ENCODE measurements at places on chromosomes 12 and 14. TPM values are rescaled to one million over a fixed set of nuclear protein-coding genes. Genes with fewer than 3 reads are reported as not detected.

GRCh38 chr14:101130861-101131260, 227.3 kb upstream of the RTL1 start:
- no peak for DNase-seq

GRCh38 chr14:70140614-70141013, 48.1 kb downstream of the SLC8A3 start:
- no peak for DNase-seq

- no peak for DNase-seq
Observed at GRCh38 chr14:42872786-42873185, 1266.1 kb downstream of the LRFN5 start.

DNA sequence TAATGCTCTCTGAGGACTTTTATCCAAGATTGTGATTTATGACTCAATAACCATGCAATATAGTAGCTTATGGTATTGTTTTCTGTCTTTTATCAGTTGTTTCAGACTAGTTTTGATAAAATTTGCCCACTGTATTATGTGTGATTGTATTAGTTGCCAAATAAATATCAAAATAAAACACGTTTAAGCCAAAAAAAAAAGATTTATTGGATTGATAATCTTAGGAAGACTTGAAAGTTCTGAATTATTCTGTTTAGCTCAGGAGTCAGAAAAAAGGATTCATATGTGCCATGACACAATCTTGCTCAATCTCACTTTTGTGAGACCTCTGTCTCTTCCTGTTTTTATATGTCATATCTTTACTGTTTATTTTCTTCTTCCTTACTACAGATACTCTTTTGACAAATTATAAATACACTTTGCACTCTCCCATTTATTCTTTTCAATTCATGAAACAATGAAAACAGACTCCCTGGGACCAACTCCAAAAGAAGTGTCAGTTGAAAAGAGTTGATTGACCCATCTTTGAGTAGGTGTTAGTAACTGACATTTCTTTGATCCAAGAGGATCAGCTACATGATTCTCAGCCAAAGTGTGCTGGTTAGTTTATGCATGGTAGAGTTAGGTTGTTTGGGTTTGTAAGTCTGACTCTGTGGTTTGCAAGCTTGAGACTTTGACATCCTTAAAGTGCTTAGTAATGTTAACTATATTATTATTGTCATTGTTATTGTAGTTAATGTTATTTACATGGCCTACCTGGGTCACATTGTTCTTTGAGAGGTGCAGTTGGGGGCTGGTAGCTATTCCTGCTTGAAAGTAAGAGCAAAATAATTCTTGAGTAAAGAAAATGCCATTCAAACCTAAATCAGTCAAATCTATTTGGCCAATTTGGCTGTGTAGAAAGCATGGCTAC, 2.5 kb downstream of the OR6C76 start:
- DNase-seq: no peak

DNA sequence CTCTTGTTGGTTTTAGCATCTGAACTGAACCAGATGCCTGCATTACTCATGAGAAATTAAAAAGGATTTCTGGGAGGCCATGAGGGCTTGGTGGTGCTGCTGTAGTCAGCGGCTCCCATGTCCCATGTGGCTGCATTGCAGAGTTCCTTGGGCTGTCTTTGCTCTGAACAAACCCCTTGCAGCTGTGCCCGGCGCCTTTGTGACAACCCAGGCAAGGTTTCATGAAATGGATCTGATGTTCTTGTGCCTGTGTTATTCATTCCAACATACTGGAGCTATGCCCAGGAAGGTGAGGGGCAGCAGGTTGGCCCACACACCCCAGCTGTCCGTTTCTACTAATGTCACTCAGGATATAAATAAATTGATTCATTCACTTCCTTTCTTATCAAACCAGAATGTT, 40.8 kb downstream of the TGFB3 start:
- no peak for DNase-seq

- DNase-seq: peak; percentile 58
Observed at GRCh38 chr14:73764406-73765280, 50.5 kb upstream of the PNMA1 start.

DNA sequence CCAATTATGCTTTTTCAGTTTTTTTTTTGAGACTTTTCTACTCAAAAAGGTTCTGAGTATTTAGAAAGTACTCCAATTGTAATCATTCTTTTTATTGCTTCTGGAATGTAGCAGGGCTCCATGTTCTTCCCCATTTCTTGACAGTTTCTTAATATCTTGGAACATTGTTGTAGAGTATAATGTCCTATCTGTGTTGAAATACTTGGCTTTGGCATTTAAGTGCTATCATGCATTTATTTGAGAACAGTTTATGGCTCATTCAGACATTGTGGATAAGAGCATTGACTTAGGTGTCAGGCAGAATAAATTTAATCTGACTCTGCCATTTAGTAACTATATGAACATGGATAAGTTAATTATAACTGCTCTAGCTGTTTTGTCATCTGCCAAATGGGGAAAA, 28.3 kb downstream of the ADIPOR2 start:
- DNase-seq: no peak

DNA sequence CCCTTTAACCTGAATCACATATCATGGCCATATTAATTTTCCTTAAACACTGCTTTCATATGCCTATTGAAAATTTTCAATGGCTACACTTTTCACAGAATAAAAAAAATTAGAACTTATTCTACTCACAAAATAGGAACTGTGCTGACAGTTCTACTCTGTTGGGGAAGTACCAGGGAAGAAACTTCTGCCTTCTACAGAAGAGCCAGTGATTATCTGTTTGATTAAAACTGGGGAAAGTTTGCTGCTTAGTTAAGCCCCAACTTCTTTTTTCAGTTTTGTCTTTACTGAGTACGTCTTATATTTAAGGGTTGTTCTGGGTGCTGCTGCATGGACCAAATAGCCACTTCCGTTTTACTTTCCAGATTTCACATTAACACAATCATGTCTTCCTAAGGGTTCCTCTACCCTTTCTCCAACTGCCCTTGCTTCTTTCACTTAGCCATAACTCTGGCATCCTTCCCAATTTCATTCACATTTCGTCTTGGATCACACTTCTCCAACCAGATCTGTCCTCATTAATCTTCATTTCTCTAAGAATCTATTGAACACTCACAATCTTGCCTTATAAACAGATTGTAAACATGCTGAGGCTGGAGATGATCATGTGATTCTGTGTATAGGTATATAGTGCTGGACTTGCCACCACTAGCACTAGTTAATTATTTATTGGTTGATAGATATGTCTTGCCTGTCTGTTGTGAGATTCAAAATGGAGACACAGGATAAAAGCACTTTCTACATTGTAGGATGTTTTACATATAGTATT, 1.9 kb upstream of the SEL1L start:
- DNase-seq: no peak

GRCh38 chr12:62846491-62846890, 88.5 kb downstream of the PPM1H start:
- DNase-seq: no peak

DNA sequence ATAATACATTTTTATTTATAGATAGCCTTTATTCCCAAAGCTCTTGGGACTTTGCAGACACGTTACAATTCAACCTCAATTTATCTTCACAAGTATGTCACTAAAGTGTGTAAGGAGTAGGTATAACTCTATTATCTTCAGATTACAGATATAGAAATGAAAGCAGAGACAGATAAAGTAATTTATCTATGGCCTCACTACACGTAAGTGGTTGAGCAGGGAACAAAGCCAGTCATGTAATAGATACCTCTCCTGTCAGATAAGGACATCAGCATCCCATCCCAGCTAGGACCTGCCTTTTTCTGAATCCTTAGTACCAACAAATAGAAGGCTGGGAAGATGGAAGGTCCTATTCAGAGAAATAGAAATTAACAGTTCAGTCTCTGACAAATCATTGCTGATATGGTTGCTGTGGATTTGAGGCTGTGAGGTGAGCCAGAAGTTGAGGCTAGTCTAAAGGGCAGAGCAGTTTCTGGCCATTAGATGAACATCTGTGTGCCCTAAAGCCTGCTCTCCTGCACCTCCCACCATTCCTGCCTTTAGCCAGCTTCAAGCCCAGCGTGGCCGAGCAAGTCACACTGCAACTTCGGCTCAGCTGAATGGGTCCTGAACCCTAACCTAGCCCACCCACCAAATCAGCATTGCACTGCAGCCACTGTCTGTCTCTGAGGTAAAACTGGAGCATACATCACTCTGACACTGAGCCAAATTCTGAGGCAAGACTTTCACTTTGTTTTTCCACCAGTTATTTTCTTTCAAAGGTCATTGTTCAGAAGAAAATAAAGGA, 71.1 kb upstream of the PLEKHA5 start:
- no peak for DNase-seq

GRCh38 chr12:4615667-4616066, 33.2 kb downstream of the AKAP3 start:
- no peak for DNase-seq

DNA sequence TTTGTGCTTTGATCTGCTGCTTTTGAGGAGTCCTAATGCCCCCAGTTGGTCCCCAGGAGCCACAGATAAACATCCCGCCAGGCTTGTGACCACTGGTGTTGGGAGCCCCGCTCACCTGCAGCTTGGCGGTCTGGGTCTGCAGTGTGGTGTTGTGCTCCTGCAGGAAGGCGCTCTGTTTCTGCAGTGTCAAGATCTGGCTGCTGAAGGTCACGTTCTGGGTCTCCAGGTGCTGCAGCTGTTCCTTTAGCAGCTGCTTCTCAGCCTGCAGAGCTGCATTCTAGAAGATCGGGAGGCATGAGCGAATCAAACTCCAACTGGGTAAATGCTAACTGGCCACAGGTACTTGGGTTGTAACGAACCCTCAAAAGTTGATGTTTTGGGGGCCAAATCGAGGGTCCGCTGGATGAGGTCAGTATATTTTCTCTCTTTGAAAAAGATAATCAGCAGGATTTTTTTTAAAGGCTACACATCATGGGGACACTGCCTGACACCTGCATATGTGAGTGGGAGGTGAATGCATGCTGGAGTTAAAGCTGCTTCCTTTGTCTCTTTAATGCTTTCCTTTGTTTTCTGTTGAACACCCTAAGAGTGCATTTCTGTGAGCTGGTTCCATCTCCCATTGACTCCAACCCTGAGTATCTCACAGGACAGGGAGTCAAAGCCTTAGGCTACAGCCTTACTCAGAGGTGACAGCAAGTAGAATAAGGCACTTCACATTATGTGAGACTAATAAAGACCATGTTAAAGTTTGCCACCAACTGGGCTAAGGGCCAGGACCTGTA, 61.3 kb upstream of the GPR68 start:
- DNase-seq: no peak

The B3GNT4 gene
- total RNA-seq: not detected

The KITLG gene
- not detected for total RNA-seq

The LIN7A gene
- 0.61 TPM for total RNA-seq

The CYP46A1 gene
- 10.8 TPM for total RNA-seq

The TMEM63C gene
- 4.7 TPM for total RNA-seq

Data from OCI-LY7 (cell line).